Colonic mucosa (tissue), 4 donors: ENCODE measurements at places on chromosomes 6 and 20. TPM values are rescaled to one million over a fixed set of nuclear protein-coding genes. Genes with fewer than 3 reads are reported as not detected.

- DNase-seq, result no peak
- no peaks in the 10 kb centered on the region for H3K36me3 ChIP-seq
- no peak overlapping the region for H3K4me3 ChIP-seq
- H3K27me3 ChIP-seq, result peaks cover 18% of the 10 kb centered on the region
- H3K4me1 ChIP-seq, result no peaks in the 10 kb centered on the region
Measured at GRCh38 chr6:163418311-163419029, 4.0 kb downstream of the QKI start.

Gene SOX18
- total RNA-seq, result 26.8 TPM

Gene ZKSCAN8
- total RNA-seq, result 12.2 TPM

- H3K36me3 ChIP-seq, result no peaks in the 10 kb centered on the region
- no peak overlapping the region for H3K27ac ChIP-seq
- no peak overlapping the region for H3K4me3 ChIP-seq
- H3K27me3 ChIP-seq, result no peaks in the 10 kb centered on the region
- H3K4me1 ChIP-seq, result no peaks in the 10 kb centered on the region
Measured at GRCh38 chr6:5208057-5208456, 52.7 kb downstream of the LYRM4 start.

GRCh38 chr20:62580052-62580451 lies 62.3 kb upstream of the SLCO4A1 start:
- H3K27me3 ChIP-seq, result peaks cover 27% of the 10 kb centered on the region
- no peak for DNase-seq
- H3K4me1 ChIP-seq, result no peaks in the 10 kb centered on the region
- H3K4me3 ChIP-seq, result no peak overlapping the region
